ENCODE measurements at places on chromosomes 5 and 9. TPM values are rescaled to one million over a fixed set of nuclear protein-coding genes. Genes with fewer than 3 reads are reported as not detected.

GRCh38 chr5:8773046-8773615 lies 772.7 kb downstream of the SEMA5A start:
- H3K27ac ChIP-seq: no peak overlapping the region
- DNase-seq: no peak
- no peaks in the 10 kb centered on the region for H3K4me1 ChIP-seq

DNA sequence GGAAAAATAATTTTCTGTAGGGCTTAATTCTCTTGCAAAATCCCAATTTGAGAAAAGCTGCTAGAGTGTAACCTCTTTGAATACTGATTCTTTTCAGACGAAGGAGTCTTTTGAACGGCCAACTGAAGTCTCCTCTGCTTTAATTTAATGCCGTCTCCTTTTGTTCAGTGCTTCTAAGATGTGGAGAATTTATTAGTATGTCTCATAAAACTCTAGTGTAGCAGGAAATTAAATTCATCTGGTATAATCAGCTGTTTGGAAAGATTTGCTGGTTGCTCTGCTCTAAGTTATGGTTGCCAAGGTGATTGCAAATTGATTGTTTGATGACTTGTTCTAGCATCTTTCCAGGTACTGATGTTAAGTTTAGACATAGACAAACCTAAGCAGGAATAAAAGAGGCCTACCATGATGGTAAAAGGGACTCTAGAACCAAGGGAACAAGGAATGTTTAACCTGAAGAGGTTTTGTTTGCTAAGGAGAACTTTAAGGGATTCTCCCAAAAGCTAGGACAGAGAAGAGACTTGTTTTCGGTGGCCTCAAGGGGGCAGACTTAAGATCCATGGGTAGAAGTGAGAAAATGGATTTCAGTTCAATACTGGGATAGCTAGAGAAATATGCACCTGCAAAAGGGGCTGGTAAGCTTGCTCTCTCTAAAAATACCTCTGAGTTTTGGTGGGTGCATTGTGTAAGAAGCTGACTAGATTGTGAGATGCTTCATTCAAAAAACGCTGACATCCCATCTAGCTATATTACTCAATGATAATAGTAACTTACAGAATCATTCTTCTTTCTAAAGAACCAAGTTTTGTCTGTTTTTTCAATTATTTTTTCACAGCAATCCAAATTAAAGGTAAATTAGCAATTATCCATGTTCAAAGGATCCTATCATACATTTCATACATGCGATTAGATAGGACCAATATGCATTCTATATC lies 5.7 kb upstream of the ADRB2 start:
- H3K4me3 ChIP-seq: no peak overlapping the region
- peaks cover 6% of the 10 kb centered on the region for H3K4me1 ChIP-seq
- no peaks in the 10 kb centered on the region for H3K27me3 ChIP-seq
- no peak for DNase-seq
- no peak overlapping the region for H3K27ac ChIP-seq
- H3K36me3 ChIP-seq: no peaks in the 10 kb centered on the region

- no peaks in the 10 kb centered on the region for H3K36me3 ChIP-seq
- no peaks in the 10 kb centered on the region for H3K27me3 ChIP-seq
- no peak overlapping the region for H3K27ac ChIP-seq
These were observed 9.6 kb upstream of the CCDC171 start for GRCh38 chr9:15543047-15543813.

Gene ADGRD2
- total RNA-seq: not detected

- H3K36me3 ChIP-seq: no peaks in the 10 kb centered on the region
- H3K4me1 ChIP-seq: no peaks in the 10 kb centered on the region
These were observed 377.7 kb upstream of the IRX4 start for GRCh38 chr5:2260211-2261003.

DNA sequence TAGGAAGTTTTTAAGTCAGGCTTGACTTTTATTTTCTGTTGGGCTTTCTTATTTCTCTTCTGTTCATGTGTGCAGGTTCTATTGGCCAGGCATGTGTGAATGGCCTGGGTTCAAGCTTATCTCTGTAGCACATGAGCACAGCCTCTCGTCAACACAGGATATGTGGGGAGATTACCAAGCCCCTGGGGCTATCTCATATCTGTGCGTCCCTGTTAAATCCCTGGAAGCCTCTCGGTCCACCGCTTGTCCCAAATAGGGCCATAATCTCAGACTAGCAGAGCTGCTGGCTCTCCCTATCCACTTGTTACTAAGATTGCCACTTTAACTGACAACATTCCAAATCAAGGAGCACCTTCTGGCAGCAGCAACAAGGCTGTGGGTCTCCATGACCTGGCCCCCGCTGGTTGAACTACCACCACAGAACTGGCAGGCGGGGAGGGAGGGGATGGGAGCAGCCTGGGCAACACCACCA lies 28.4 kb upstream of the EBF1 start:
- H3K36me3 ChIP-seq: no peaks in the 10 kb centered on the region
- H3K27me3 ChIP-seq: peaks cover 6% of the 10 kb centered on the region
- H3K4me1 ChIP-seq: no peaks in the 10 kb centered on the region
- no peak overlapping the region for H3K4me3 ChIP-seq
- no peak overlapping the region for H3K27ac ChIP-seq

Gene SLC6A3
- 0.52 TPM for total RNA-seq

Gene CDC25C
- total RNA-seq: 0.29 TPM

DNA sequence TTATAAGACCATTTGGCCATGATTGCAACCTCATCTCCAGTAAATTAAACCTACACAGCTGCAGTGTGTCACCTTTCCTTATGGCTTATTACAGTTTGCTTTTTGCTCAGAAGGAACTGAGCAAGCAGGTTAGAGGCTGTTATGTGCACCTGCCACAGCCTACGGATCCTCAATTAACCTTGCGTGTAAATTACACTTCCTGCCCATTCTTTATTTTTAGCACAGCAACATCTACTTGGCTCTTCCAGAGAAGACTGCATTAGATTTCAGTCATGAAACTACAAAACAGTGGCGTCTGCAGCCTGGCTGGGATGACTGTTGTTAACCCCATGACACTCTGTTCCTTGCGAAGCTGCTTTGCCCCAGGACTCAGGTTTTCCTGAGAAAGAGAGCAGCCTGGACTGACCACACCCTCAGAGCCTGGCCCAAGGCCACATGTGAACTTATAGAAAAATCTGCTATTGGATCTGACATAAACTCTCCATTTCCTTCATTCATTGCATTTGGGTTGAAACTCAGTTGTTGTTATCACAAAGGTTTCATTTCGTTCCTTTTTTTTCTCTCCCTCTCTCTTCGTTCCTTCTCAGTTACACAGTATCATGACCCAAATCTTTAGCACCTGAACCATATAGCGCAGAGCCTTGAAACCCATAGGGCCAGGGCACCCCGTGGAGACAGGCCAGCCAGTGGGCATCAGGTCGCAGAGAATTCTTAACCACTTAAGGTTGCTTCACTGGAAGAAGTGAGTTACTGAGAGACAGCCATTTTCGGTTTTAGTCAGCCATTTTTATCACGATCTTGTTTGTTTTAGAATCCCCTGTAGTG lies 138.6 kb downstream of the PALM2AKAP2 start:
- no peak overlapping the region for H3K4me3 ChIP-seq
- no peak for DNase-seq
- no peak overlapping the region for H3K27ac ChIP-seq
- H3K4me1 ChIP-seq: peaks cover 26% of the 10 kb centered on the region

DNA sequence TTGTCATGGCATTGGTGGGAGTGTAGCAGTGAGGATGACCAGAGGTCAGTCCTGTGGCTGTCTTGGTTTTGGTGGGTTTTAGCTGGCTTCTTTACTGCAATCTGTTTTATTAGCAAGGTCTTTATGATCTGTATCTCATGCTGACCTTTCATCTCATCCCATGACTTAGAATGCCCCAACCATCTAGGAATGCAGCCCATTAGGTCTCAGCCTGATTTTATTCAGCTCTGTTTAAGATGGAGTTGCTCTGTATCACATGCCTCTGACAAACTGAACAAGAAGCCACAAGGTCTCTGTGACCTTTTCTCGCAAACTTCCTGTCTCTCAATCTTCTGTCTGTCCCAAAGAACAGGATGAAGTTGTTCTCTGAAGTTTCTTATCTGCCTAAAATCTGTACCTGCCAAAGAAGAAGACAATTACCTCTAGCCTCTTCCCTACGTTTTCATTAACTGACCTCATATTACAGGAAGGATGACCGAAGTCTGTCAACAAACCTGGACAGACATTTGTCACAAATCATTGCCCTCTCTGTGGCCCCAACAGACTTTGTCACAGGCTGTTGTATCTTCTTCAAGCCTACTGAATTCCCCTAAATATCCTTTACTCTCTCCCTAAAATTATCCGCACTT lies 284.2 kb upstream of the SEMA6A start:
- H3K4me1 ChIP-seq: no peaks in the 10 kb centered on the region
- no peak overlapping the region for H3K4me3 ChIP-seq
- no peak overlapping the region for H3K27ac ChIP-seq
- no peak for DNase-seq

- DNase-seq: peak; percentile 21
- H3K27me3 ChIP-seq: peaks cover 26% of the 10 kb centered on the region
- no peak overlapping the region for H3K27ac ChIP-seq
- H3K4me3 ChIP-seq: no peak overlapping the region
- no peaks in the 10 kb centered on the region for H3K36me3 ChIP-seq
These were observed 35.4 kb downstream of the CDKN2A start for GRCh38 chr9:21958833-21959232.

DNA sequence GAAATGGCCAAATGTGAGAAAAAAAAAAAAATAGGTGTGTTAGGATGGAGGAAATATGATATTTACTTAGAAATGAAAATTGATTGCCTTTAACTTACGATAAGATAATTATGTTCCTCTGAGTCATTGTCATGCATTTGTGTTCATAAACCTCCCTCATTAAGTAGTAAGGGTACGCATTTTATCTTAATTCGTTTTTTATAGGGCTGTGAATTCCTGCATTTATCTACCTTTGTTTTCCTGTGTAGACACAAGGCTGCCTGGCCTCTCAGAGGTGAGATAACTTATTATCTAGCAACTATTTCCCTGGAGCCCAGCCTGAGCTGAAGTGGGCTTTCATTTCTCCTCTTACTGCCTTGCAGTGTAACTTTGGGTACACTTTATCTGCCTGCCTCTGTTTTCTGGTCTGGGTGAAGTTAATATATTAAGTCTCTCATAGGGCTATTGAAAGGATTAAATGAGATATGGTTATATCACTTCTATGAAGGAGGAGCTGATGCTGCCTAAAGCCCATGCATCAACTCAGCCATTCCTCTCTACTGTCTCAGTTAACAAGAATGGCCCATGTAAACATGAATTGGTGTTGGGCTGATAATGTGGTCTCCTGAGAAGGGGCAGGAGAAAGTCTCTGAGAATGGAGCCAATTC lies 103.8 kb upstream of the KLF4 start:
- no peaks in the 10 kb centered on the region for H3K36me3 ChIP-seq
- DNase-seq: no peak
- H3K27ac ChIP-seq: no peak overlapping the region
- peaks cover 4% of the 10 kb centered on the region for H3K4me1 ChIP-seq

Gene CBY3
- total RNA-seq: not detected

Gene CCL27
- total RNA-seq: not detected

Gene EDIL3
- 42.4 TPM for total RNA-seq

Gene LCP2
- total RNA-seq: 83.1 TPM

Gene NKD2
- total RNA-seq: 64.4 TPM

Gene ENC1
- total RNA-seq: 15.0 TPM

DNA sequence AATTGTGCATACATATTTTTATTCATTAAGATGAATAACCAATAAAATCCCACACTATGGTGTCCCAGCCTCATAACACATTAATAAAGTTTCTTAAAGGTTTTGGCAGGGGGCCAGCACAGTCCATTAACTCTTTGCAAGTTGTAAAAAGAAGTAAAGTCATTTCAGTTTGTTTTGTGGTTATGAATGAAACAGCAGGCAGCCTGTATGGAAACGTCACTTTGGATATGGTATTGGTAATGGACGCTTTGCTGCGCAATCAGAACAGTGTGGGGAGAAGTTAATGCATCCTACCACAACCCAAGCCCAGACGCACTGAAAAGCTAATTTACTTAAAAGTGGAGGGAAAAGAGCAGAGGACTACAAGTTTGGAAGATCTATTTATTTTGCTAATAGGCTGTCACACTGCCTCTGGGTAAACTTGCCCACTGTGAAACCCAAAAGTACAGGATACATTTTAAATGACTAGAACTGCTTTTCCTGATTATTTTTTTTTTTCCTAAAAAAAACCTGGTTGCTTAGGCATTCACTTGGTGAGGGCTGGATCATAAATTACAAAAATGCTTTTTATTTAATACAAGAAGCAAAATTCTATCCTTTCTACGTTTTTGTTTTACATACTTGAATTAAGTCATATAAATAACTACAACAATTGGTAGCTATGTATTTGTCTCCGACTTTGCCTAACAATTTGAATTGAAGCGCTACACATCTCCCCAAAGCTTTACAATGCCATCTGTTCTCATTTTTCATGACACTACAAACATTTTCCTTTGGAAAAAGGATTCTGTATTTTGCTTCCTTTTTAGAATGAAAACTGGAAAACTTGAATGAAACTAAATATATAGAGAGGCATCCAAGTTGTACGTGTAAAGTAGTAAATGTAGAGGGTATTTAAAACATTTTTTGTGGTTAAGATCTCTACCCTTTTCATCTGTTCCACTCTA lies 104.3 kb downstream of the NFIB start:
- no peaks in the 10 kb centered on the region for H3K27me3 ChIP-seq
- no peak overlapping the region for H3K27ac ChIP-seq
- H3K4me3 ChIP-seq: no peak overlapping the region
- H3K36me3 ChIP-seq: no peaks in the 10 kb centered on the region
- H3K4me1 ChIP-seq: peaks cover 3% of the 10 kb centered on the region

- H3K36me3 ChIP-seq: no peaks in the 10 kb centered on the region
- no peak overlapping the region for H3K27ac ChIP-seq
- no peaks in the 10 kb centered on the region for H3K27me3 ChIP-seq
- no peaks in the 10 kb centered on the region for H3K4me1 ChIP-seq
These were observed 111.1 kb downstream of the WDR70 start for GRCh38 chr5:37490120-37490810.

DNA sequence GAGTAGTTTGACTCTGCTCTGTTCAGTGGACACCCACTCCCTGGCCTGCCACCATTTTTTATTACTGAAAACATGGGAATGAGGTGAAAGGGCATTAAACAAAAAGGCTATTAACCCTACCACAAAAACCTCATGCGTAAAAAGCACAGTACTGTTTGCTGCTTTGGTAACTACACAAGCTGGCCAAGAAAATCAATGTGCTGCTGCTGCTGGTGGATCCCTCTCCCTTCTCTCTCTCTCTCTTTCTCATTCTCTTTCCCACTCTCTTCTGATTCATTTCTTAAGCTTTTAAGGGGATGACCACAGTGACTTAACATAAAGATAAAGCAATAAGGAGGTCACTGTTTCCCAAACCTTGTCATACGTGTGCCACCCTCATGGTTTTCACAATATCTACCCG lies 183.2 kb upstream of the TBC1D2 start:
- H3K4me1 ChIP-seq: no peaks in the 10 kb centered on the region
- no peak for DNase-seq
- H3K27me3 ChIP-seq: no peaks in the 10 kb centered on the region
- H3K36me3 ChIP-seq: no peaks in the 10 kb centered on the region

Gene NFIB
- total RNA-seq: 99.4 TPM

GRCh38 chr5:9558319-9558965 lies 12.6 kb upstream of the SEMA5A start:
- no peak overlapping the region for H3K27ac ChIP-seq
- H3K36me3 ChIP-seq: no peaks in the 10 kb centered on the region
- H3K4me3 ChIP-seq: no peak overlapping the region
- no peak for DNase-seq
- no peaks in the 10 kb centered on the region for H3K27me3 ChIP-seq

Gene HSDL2
- 56.3 TPM for total RNA-seq

Gene STC2
- 4.9 TPM for total RNA-seq

Gene PAEP
- total RNA-seq: not detected

Gene SPINK7
- total RNA-seq: not detected

- H3K27me3 ChIP-seq: no peaks in the 10 kb centered on the region
- peaks cover 30% of the 10 kb centered on the region for H3K4me1 ChIP-seq
- DNase-seq: no peak
- H3K27ac ChIP-seq: peak overlapping the region; percentile 78
- H3K36me3 ChIP-seq: no peaks in the 10 kb centered on the region
These were observed 6.5 kb downstream of the TRAF1 start for GRCh38 chr9:120919843-120920805.
